ENCODE measurements at places on chromosomes 6 and 20.
A peak's percentile ranks its signal among the peaks of the same experiment; 100 is the strongest.

GRCh38 chr6:163226836-163227485 is 187.6 kb upstream of the QKI start:
- DNase-seq: peak; percentile 1

DNA sequence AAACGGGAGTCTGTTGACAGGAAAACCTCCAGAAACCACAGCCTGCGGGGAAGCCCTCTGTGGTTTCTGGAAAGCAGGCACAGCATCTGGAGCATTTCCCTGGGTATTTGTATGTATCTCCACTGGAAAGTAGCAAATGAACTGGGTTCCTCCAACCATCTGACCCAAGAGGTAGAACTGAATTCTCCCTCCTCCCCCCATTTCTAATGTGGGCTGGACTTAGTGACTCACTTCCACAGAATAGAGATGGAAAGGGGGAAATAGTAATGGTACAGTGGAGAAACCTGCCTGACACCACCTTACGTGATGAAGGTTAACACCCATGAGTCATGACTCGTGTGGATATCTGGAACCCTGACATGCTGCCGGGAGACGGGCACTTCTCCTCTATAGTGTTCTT is 51.9 kb upstream of the XRN2 start:
- no peak for DNase-seq

GRCh38 chr6:47573109-47573508 is 95.5 kb downstream of the CD2AP start:
- DNase-seq: no peak

DNA sequence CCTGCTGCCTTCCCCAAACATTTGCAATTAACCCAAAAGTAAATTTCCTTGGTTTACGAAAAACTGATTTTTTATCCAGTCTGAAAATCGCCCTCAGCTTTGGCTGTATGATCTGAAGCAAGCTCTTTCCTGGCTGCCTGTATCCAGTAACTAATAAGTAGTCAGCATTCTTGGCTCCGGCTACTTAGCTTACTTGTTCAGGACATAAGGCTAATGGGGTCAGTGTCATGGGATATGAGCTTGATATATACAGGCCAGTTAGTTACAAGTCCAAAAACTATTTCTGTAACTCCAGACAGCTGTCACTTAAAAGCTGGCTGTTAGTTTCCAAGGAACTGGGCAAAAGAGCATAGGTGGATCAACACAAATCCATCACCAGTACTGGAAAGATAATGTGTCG is 56.2 kb downstream of the KHDC1L start:
- DNase-seq: no peak

GRCh38 chr6:109292983-109293586 is 89.2 kb downstream of the CD164 start:
- DNase-seq: no peak

GRCh38 chr6:11952316-11952715 is 59.8 kb upstream of the HIVEP1 start:
- DNase-seq: no peak

GRCh38 chr20:58127701-58128111 is 100.7 kb downstream of the ANKRD60 start:
- DNase-seq: no peak

- peak; percentile 19 for DNase-seq
These were observed 586 bp upstream of the ALDH5A1 start for GRCh38 chr6:24493945-24494820.

DNA sequence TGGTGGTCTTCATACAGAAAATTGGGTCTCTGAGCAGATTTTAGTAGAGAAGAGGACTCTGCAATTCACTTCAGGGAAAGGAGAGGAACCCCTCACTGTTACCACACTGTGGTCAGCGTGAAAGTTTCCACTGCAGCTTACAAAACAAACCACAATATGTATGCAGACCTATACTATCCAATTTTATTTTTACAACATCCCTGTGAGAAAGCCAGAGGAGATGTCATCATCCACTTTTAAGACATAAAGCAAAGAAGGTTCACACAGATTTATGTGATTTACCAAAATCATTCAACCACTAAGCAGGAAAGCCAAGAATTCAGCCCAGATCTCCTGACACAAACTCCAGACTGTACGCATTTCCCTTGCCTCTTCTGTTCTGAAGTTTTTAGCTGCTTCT is 442.4 kb downstream of the FRK start:
- no peak for DNase-seq

GRCh38 chr6:170270984-170271593 is 19.8 kb downstream of the DLL1 start:
- DNase-seq: no peak

- DNase-seq: no peak
These were observed 26.4 kb downstream of the TRPC4AP start for GRCh38 chr20:35066194-35066593.

DNA sequence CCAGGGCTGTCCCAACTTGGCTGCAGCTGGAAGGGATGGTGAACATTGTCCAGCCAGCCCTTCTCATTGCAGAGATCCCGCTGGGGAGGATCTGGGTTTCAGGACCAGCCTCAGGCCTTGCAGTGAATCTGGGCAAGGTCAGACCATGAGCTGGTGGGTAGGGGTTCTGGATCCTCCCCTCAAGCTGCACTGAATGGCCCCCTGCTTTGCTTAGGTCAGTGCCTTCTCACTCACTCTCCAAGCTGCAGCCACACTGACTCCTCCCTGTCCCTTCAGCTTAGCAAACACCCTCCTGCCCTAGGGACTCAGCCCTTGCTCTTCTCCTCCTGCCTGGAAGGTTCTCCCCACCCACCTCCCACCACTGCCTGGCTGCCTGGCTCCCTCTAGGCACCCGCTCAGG is 95.3 kb upstream of the KCNG1 start:
- DNase-seq: no peak

DNA sequence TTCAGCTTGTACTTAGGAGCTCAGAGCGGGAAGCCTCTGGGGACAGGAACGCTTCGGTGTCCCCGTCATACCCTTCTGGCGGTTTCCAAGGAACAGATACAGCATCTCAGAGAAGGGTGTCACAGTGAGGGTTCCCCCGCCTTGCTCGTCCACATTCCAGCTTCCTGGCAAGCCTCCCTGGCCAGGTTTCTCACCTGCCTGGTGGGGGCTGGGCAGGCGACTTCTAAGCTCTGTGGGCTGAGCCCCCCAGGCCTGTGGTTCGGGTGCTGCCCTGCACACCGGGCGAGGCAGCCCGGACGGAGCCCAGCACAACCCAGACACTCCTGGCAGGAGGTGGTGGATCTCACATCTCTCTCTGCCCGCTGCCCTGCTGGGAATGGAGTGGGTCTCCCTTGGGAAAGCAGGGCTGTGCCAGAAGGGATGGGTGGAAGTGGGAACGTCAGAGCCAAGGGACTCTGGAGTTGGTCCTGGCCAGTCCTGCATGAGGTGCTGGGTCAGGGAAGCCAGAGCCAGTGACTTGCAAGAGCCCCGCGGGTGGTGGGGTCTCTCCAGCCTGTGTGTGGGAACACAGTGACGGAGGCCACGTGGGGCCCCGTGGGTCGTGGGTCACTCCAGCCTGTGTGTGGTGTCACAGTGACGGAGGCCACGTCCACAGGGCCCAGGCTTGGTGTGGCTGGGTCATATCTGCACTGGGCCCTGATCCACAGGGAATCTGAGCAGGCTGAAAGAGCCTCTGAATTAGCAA is 47.7 kb upstream of the SMOC2 start:
- DNase-seq: no peak

DNA sequence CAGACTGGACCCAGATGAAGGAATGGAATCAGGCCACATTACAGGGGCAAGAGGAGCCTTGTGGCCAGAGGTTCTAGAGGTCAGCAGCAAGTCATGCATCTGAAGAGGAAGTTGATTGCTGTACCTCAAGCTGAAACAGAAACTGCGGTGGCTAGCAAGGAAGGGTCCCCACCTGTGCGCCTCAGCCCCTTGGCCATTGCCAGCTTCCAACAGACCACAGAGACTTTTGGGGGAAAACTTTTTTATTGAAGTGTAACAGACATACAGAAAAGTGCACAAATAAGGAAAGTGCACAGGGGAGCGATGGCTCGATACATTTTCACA is 26.8 kb upstream of the SLC9A8 start:
- DNase-seq: no peak

- no peak for DNase-seq
These were observed 1.7 kb upstream of the PHACTR3 start for GRCh38 chr20:59602546-59603080.

- no peak for DNase-seq
These were observed 58.2 kb upstream of the FOXP4 start for GRCh38 chr6:41487860-41488432.

GRCh38 chr20:18032977-18033892 is 24.5 kb downstream of the OVOL2 start:
- DNase-seq: no peak

- no peak for DNase-seq
These were observed 132.0 kb upstream of the CARMIL1 start for GRCh38 chr6:25147223-25147622.

DNA sequence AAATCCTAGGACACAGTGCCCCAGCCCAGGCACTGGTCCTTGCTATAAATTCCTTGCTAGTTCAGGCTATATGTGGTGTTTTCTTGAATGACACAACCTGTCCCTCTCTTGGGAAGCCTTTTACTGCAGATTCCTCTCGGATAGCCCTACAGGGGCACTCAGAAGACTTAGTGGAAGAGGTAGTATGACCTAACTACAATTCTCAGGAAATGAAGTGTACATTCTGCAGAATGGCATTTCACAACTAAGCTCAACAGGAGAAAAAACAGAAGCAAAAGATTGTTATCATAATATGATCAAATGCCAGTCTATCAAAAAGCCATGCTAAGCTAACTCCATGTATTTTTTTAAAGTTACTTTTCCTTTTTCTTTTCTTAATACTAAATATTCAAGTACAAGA is 66.3 kb upstream of the FBXL4 start:
- no peak for DNase-seq

DNA sequence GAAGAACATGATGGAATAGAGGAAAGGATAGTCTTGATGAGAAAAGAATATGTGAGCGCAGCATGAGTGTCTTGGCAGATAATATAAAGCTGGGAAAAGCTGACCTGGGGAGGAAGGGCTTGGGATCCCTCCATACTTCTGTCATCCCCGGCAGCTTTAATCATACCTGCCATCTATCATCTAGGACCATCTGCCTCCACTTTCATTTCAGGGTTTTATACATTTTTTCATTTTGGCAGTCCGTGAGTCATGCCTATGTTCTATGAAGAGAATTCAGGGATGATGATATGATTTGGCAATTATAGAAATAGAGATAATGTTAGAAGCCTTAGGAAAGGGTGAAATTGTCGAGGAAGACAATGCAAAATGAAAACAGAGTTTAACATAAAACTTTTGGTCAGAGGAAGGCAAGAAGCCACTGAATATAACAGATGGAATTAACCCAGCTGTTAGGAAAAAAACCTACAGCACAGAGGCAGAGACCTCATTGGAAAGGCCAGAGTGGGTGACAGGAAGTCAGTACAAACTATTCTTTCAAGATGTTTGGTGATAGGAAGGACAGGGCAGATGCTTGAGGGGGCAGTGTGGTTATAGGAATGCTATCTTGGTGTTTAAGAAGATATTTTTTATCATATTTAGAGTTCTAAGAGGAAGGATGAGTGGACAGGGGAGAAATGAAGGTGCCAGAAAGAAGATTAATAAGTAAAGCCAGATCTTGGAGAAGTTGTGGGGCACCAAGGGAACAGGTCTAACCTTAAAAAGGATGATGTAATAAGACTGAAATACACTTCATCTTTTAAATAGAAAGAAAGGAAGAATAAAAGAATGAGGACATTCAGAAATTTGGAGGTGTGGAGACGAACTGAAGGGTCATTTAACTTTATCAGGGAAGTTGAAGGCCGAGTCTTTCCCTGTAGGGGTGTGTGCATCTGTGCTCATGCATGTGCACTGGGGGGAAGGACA is 37.8 kb downstream of the MARCKS start:
- DNase-seq: no peak

DNA sequence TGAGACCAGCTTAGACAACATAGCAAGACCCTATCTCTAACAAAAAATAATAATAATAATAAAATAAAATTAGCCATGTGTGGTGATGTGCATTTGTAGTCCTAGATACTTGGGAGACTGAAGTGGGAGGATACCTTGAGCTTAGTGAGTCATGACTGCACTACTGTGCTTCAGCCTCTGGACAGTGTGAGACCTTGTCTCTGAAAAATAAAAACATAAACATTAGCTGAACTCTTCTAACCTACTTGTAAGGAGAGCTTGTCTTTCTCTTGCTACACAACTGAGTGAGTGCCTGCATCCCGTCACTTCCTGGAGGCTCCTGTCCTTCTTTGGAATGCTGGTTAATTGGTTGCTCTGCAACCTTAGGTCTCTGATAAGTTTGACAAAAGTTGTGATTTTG is 5.1 kb upstream of the DBNDD2 start:
- DNase-seq: peak; percentile 21

GRCh38 chr6:11711984-11712711 is 66.5 kb downstream of the ADTRP start:
- DNase-seq: no peak

DNA sequence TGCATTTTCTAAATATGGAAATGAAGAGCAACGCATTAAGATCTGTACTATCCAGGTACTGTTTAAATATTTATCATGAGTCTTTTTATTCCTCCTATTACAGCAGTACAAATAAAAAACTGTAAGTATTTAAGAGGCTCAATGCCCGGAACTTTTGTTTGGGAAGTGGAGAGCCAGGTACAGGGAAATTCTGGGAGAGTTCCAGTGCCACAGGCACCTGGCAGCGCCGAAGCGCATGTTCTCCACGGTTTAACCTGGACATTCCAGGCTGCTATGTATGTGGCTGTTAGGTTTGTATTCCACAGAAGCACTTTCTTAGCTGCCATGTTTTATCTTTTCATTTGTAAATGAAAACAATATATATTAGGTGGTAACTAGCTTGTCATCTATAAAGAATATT is 81.7 kb downstream of the PREP start:
- no peak for DNase-seq

GRCh38 chr20:50012282-50013263 is 29.8 kb downstream of the SNAI1 start:
- no peak for DNase-seq

GRCh38 chr20:18005990-18006364 is 37.2 kb downstream of the MGME1 start:
- peak; percentile 16 for DNase-seq

DNA sequence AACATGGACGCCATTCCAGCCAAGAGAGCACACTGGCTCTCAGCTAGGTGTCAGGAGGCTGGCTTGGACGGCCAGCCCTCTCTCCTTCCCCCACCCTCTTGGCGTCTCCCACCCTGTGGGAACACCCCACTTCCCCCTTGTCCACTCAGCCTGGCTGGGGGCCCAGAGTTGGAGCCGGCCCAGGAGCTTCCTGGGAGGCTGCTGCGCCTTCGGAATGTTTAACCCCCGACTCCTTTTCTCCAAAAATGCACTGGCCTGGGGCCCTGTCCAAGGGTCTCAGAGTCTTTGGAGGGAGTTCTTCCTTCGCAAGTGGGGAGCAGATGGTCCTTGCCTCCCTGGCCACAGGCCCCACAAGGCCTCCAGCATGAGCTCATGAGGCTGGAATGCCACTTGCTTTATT is 4.1 kb downstream of the ADAM33 start:
- no peak for DNase-seq

DNA sequence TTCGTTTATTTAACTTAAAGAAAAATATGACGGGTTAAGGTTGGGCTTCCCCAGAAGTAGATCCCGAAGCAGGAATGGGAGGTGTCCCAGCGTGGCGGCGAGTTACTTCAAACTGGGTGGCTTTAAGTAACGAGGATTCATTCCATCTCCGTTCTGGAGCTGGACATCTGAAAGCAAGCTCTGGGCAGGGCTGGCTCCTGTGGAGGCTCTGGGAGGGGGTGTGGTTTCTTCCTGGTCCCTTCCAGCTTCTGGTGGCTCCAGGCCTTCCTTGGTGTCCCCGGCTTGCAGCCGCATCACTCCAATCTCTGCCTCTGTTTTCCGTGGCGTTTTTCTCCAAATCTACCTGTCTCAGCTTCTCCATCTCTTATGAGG is 47.3 kb upstream of the BHLHE23 start:
- no peak for DNase-seq

- no peak for DNase-seq
These were observed 115.7 kb downstream of the TOX2 start for GRCh38 chr20:44030394-44030793.
